NCI-H2081 (cell line): ENCODE measurements at places on chromosomes 4 and X.

DNA sequence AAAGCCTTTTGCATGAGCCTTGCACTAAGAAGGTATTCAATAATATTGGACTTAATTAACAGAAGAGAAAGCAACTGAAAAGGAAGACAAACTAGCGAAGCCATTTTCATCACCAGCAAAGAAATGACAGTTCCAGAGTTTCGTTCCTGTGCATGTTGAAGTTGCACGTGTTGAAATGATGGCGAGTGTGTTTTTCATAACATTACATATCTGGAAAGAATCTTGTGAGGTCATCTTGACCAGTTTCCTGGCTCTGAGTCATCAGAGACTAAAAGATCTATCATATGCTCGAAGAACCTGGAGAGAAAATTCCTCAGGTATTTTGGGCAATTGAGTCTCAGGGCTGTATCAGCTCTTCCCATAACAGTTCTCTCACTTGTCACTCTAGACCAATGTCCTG, 106.2 kb upstream of the MAML3 start:
- no peak for DNase-seq

DNA sequence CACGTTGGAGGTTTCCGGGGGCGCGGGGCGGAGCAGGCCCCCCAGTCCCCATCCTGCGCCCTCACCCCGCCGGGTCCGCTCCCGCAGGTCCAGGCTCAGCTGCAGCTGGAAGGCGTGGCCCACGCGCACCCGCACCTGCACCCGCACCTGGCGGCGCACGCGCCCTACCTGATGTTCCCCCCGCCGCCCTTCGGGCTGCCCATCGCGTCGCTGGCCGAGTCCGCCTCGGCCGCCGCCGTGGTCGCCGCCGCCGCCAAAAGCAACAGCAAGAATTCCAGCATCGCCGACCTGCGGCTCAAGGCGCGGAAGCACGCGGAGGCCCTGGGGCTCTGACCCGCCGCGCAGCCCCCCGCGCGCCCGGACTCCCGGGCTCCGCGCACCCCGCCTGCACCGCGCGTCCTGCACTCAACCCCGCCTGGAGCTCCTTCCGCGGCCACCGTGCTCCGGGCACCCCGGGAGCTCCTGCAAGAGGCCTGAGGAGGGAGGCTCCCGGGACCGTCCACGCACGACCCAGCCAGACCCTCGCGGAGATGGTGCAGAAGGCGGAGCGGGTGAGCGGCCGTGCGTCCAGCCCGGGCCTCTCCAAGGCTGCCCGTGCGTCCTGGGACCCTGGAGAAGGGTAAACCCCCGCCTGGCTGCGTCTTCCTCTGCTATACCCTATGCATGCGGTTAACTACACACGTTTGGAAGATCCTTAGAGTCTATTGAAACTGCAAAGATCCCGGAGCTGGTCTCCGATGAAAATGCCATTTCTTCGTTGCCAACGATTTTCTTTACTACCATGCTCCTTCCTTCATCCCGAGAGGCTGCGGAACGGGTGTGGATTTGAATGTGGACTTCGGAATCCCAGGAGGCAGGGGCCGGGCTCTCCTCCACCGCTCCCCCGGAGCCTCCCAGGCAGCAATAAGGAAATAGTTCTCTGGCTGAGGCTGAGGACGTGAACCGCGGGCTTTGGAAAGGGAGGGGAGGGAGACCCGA, 14.0 kb downstream of the SHOX start:
- DNase-seq, result no peak

- no peak for DNase-seq
Measured at GRCh38 chrX:38627683-38628082, 66.3 kb downstream of the TSPAN7 start.

- DNase-seq, result no peak
Measured at GRCh38 chr4:23921447-23921845, 31.6 kb upstream of the PPARGC1A start.

GRCh38 chr4:160141206-160141605, 1038.3 kb downstream of the RAPGEF2 start:
- DNase-seq, result no peak

DNA sequence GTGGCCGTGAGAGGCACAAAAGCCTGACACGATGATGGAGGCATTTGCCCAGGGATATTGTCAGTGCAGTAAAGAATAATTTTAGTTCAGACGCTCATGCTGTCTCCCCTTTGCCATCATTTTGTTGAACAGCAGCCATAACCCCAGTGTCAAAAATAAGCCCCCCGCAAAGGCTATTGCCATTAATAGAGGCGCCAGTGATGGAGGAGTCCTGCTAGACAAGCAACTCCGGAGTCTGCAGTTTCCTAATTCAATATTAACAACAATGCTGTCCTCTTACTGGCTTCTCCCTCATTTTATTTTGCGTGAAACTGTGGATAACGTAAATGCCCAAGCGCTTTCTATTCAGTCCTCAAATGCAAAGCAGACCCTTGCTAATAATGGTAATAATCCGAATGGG, 603 bp upstream of the SMS start:
- DNase-seq, result no peak

DNA sequence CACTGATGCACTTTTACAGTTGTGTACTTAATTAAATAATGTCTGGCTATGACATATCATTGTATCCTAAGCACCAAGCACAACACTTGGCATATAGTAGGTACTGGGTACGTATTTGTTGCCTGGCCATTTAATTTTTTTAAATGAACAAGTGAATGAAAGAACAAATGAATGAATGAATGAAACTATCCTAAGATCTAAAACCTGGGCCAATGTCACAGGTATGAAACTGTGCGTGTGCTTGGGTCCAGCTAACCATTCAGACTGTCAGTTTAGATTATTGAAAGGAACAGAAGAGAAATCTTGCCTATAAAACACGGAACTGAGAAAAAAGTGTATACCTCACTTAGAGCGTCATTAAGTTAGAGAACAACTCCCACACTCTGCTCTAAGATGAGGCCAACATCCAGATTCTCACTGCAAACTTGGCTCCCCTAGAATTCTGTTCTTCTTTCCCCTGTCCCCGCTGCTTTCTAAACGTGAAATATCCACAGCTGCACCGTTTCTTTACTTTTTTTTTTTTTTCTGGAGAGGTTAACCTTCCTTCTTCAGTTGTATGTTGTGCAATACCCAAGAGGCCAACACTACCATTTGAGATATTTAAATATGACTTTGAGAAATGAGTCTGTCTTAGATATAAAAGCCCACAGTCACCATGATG, 17.3 kb upstream of the SEL1L3 start:
- DNase-seq, result no peak
